Parietal lobe (tissue), 2 donors: ENCODE measurements at places on chromosomes 7 and 10. TPM values are rescaled to one million over a fixed set of nuclear protein-coding genes. Genes with fewer than 3 reads are reported as not detected.

The FEZF1 gene
- total RNA-seq, result not detected

The GRM3 gene
- 133 TPM for total RNA-seq

The TSPAN12 gene
- 4.7 TPM for total RNA-seq

The AKR1C2 gene
- 22.8 TPM for total RNA-seq

The LBX1 gene
- not detected for total RNA-seq

The ODAD2 gene
- total RNA-seq, result 1.3 TPM

The DPY19L1 gene
- total RNA-seq, result 52.6 TPM

The RNF32 gene
- total RNA-seq, result 2.8 TPM

The FGFR2 gene
- total RNA-seq, result 77.9 TPM

The ERVW-1 gene
- total RNA-seq, result not detected

The CRYGN gene
- total RNA-seq, result not detected

The CYP2C8 gene
- total RNA-seq, result 3.4 TPM

The RGS10 gene
- total RNA-seq, result 3.4 TPM

The DLX6 gene
- total RNA-seq, result 3.1 TPM
